ENCODE measurements at places on chromosomes 13 and 19.

- DNase-seq, result peak; percentile 89
These were observed 5.7 kb upstream of the MRPS31 start for GRCh38 chr13:40776681-40777165.

GRCh38 chr13:93007928-93008327 is 218.7 kb upstream of the GPC6 start:
- DNase-seq, result no peak

DNA sequence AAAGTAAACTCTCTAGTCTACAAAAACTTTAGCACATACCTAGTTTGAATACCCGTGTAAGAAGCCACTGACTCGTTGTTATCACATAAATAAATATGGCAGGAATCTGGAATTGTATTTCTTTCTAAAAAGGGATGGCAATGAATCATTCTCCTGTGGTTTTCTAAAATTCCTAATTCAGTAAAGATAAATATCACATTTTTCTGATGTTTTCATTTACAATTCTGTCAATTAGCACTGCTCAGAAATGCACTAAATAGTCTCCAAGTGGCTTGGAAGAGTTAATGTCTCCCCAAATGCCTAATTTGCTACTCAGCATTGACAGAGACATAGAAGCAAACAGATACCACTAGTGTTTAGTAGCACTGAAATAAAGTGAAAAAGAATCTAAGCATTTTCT is 547.7 kb upstream of the SLITRK1 start:
- DNase-seq, result no peak

GRCh38 chr13:31250435-31250834 is 50.7 kb downstream of the B3GLCT start:
- DNase-seq, result no peak

- DNase-seq, result peak; percentile 76
These were observed 194.5 kb downstream of the KATNAL1 start for GRCh38 chr13:30112602-30113435.

DNA sequence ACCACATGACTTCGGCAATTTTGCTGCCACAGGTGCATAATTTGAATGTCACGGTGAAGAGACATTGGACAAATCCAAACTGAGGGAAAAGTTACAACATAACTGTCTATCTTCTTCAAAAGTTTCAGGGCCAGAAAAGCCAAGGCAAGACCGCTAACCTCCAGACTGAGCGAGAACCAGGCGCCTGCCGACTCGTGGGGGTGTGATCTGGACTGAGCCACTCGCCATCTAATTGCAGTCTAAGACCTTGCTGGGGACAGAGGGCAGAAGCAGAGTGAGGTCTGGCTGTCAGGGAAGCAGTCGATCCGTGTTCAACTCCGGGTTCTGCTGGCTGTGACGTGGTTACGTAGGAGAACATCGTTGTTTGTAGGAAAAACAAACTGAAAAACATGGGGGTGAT is 88.6 kb downstream of the SPACA7 start:
- no peak for DNase-seq

DNA sequence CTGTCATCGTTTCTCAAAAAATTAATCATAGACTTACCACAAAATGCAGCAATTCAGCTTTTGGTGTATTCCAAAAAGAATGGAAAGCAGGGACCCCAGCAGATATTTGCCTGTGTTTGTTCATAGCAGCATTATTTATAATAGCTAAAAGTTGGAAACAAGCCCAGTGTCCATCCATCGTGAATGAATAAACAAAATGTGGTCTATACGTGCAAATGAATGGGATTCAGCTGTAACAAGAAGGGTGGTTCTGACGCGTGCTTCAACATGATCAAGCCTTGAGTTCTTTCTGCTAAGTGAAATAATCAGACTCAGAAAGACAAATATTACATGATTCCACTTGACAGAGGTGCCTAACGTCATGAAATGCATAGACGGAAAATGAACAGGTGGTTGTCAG is 36.4 kb downstream of the PSG11 start:
- no peak for DNase-seq

GRCh38 chr19:32603961-32604360 is 23.0 kb downstream of the PDCD5 start:
- no peak for DNase-seq

DNA sequence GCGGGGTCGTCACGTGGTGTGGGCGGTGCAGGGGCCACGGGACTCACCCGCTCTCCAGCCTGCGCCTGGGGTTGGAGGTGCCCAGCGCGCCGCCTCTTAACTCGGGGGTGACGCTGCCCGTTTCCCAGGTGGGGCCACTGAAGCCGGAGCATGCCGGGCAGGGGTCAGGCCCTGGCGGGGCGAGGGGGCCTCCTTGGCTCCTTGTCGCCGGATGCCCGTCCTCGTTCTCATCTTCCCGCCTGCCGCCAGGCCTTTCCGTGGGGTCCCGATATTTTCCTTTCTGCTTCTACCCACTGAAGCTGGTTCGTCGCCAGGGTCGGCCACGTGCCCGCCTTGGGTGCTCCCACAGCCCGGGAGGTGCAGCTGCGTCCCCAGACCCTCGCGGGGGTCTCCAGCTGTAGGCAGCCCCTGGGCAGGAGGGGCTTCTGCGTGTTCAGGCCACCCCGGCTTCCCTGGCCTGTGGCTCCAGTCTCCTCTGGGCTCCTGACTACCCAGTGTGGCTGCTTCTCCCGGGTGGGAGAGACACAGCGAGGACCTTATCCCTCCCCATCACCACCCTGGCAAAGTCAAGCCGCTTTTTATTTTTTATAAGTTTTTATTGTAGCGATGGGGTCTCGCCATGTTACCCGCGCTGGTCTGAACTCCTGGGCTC is 772 bp downstream of the FAM174C start:
- no peak for DNase-seq

GRCh38 chr13:20258208-20258962 is 26.3 kb upstream of the GJB6 start:
- no peak for DNase-seq

All from MV-4-11 (cell line).